ENCODE measurements at places on chromosomes 12 and 14.

DNA sequence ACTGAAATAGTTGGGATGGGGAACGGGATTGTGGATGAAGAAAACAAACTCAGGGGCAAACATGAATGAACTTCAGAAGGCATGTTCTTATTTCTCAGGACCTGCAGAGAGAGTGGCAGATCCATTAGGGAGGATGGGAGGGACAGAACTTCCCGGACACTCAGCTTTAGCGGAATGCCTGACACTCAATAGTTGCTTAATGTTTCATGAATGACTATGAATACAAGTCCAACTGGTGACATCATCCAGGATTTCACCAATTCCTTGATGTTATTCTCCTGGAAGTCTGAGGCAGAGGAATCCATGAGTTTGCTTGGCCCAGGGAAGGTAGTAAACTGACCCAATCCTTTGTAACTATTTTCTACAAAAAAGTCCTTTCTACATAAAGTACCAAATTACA lies 37.8 kb upstream of the LRRC10 start:
- no peak for DNase-seq

DNA sequence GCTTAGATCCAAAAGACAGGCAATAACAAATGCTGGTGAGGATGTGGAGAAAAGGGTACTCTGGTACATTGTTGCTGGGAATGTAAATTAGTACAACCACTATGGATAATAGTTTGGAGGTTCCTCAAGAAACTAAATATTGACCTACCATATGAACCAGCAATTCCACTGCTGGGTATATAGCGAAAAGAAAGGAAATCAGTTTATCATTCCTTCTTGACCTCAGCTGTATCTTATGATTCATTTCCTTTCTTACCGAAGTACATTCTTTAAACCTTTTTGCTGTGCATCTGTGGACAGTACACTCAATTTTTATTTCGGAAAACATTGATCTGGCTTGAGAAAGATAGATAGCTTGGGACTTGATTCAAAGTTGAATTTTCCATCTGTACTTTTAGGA lies 183.2 kb upstream of the LRFN5 start:
- DNase-seq = no peak

DNA sequence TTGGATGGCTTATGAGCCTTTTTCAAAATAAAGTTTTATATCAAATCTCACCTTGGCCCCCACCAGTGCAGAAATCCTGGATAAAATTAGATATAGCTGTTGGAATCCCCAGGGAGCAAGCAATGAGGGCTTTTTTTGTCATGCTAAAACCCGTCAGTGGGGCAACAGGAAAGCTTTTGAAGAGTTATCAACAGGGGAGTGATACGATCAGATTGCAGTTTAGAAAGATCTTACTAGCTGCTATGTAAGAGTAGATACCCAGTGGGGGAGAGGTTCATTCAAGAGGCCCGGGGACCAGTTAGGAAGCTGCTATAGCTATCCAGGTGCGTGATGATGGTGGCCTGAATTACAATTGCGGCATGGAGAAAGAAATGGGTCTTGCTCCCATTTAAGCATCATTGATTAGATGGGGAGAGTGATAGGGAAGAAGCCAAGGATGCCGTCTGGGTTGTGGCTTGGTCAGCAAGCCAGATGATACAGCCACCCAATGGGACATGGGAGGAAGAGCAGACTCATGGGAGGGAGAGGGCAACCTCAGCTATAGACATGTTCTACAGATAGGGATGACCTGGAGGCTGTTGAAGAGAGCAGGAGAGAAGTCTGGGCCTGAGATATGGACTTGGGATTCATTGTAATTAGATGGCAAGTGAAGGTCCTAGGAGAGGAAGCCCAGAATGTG lies 272.4 kb downstream of the DPF3 start:
- DNase-seq = no peak

DNA sequence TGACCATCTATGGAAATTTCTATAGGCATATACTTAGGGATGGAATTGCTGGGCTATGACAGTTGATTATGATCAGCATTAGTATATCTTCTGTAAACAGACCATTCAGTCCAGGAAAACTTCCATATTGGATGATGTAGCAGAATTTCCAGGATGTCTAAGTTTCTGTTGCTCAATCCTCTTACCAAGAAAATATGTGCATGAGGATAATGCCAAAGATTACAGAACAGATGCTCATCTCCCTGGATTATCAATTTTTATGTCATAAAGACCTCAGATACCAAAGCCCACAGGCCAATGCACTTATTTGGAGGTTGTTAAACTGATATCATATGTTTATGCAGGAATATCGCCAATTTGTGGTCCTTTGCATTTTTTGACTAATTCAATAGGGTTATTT lies 354.4 kb upstream of the FLRT2 start:
- no peak for DNase-seq

- DNase-seq = no peak
Measured at GRCh38 chr12:131027876-131028586, 74.3 kb downstream of the ADGRD1 start.

- peak; percentile 63 for DNase-seq
Measured at GRCh38 chr14:22882529-22883172, 371 bp upstream of the REM2 start.

DNA sequence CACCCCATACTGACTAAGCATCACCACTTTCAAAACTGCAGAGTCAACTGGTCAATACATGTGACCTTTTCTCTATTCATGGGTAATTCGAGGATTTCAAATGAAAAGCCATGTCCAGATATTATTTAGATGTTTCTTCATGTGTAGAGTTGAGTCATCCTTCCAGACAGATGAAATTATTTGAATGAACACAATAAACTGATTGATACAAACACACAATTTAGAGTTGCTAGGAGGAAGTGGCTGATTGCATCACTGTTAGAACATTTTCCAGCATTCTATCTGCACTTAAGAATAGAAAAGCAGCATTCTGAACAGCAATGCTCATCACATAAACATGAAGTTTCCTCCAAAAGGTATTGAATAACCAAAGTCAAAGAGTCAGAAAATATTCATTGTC lies 273.5 kb upstream of the SOX5 start:
- DNase-seq = no peak

GRCh38 chr12:7303230-7303629 lies 642 bp upstream of the ACSM4 start:
- DNase-seq = no peak

GRCh38 chr14:94423453-94424056 lies 29.0 kb downstream of the SERPINA11 start:
- DNase-seq = no peak

GRCh38 chr12:40331886-40332285 lies 107.1 kb downstream of the LRRK2 start:
- DNase-seq = no peak

DNA sequence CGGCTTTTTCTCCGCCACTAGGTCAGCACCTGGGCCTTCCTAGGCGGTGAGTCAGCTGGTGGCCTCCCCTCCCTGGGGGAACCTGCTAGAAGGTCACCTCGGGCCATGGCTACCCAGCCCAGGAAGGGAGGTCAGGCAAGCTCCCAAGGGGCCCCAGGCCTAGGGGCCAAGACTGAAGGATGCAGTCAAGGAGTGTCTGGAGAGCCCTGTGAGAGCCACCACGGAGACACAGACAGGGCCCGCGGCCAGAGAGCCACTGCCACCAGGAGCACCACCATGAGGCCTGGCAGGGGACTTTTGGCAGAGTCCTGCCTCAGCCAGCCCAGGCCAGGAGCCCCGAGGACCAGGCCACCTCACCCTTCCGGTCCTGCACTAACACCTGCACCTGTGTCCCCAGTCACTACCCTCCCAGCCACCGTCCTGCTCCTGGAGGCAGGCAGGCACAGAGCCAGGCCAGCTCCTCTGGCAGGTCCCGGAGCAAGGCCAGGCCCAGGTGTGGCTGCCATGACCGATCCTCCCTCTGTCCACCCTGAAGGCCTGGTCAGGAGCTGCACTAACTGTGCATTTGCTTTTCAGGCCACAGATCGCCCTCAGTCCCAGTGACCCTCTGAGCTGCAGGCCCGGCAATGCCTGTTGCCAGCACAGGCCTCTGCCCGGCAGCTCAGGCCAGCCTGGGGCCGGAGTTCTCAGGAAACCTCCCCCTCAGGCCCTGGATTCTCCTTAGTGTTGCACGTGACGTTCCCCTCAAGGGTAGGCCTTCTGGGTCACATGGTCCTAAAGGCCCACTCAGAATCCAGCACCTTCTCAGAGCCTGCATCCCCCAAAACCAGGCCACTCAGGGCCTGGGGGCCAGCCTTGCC lies 6.9 kb downstream of the PHETA1 start:
- DNase-seq = no peak

DNA sequence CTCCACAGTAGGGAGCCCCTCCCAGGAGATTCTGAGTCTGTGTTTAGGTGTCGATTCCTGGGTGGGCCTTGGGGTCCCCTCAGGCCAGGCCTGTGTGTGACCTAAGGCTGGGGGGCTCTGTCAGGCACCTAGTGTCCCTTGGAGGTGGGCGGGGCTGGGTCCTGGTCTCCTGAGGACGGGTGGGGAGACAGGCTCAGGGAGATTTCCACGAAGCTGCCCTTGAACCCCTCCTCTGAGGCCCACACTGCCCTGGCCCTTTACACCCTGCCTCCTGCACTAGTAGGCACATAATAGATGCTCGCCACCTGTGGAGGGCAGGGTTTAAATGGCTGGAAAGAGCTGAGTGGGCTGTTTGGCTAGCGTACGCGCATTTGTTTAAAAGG lies 32.9 kb downstream of the MEG3 start:
- no peak for DNase-seq

DNA sequence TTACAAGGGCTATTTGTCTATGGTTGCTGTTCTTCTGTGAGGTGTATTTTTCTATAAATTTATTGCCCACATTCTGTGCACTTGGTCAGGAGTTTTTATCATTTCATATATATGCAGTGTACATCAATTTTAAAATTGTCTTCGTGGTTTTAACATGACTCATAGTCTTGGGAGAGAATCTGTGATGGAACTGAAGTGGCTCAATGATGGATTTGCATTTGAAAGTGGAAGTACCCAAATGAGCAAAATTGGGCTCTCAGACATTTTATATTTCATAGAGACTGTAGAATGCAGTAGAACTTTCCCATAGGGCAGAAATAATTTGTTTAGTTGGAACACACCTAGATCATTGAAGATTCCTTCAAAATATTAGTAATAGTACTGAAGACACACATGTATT lies 1.9 kb upstream of the SCFD1 start:
- no peak for DNase-seq

GRCh38 chr14:77158175-77158881 lies 16.7 kb upstream of the ZDHHC22 start:
- no peak for DNase-seq

- no peak for DNase-seq
Measured at GRCh38 chr12:6355491-6356373, 13.9 kb upstream of the TNFRSF1A start.

DNA sequence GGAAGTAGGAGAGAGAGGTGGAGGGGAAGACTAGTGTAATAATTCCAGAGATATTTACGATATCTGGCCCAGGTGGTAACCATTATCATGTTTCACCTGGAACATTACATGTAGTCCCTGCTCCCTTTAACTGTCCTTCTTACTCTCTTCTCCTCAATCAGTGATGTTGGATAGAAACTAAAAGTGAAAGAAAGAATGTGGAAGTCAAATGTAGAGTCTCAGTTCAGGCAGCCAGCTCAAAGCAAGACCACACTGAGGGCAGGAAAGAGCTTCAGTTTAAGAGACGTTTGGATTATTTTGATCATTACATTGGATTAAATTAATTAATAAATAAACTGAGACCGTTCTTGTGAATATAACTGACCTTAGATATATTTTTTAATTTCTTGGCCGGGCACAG lies 594.4 kb downstream of the FLRT2 start:
- DNase-seq = no peak

- DNase-seq = no peak
Measured at GRCh38 chr14:99138999-99139865, 132.8 kb downstream of the BCL11B start.

DNA sequence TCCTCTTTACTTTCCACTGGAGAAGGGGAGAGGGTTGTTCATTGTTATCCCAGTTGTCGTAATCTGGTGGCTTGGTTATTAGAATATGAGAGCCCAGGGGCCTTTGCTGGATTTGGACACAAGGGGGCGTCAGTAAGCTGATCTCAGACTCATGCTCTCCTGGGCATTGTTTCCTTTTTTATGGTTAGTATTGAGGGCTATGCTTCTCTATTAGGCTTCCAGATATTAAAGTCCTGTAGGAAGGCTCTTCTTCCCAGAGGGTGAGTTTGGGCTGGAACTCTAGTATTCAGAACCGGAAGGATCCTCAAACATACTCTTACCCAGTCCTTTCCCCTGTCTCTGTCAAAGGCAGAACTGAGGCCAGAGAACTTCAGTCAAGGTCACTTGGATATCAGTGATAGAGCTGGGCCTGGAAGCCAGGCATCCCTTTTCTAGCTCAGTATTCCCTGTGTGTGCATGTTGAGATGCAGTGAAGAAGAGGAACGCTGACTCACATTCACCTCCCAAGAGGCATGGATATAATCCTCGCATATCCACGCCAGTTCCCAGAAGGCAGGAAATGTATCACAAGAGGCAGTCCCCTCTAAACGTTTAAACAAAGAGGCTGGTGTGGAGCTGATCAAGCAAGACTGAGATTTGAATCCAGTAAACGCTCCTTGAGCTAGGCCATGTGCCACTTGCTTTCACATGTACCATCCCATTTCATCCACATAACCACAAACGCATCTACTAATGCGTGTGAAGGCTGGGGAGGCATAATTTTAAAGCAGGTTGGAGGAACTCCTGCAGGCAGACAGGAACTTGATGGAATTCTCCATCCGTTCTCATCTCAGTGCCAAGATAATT lies 41.6 kb downstream of the UBE3B start:
- DNase-seq = peak; percentile 44

- no peak for DNase-seq
Measured at GRCh38 chr14:78329371-78329770, 159.2 kb downstream of the NRXN3 start.

DNA sequence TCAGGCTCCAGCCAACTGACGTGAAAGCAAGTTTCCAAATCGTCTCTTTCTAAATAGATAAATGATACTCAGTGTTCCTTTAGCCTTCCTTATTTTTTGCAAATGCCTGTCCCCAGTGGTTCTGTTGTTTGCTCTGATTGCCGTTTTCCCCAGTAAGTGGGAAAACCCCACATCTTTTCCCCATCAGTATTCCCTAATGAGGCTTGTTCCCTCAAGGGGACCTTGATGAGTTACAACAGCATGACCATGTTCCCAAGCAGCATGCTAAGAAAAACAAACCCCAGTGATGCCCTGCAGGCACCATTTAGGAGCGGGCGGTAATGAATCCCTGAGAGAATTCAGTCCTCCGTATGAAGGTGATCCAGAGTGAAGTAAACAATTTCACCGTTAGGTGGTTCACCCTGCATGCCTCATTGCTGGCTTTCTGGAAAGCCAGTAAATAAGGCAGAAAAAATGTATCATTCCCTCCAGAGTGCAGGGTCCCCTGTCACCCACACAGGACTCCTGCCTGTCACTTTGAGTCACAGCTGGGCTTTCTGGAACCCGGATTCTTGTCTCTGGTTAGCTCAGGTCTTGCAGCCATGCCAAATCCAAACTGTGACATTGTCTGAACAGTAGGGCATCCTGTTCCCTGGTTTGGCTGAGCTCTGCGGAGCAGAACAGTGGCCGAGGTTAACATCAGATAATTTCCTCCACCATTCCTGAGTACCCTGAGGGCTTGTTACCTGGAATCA lies 222.6 kb downstream of the RGS6 start:
- DNase-seq = no peak

GRCh38 chr12:122137229-122137628 lies 36.8 kb downstream of the IL31 start:
- DNase-seq = no peak
